Urinary bladder (tissue), 4 donors: ENCODE measurements at places on chromosomes 12 and 14.

DNA sequence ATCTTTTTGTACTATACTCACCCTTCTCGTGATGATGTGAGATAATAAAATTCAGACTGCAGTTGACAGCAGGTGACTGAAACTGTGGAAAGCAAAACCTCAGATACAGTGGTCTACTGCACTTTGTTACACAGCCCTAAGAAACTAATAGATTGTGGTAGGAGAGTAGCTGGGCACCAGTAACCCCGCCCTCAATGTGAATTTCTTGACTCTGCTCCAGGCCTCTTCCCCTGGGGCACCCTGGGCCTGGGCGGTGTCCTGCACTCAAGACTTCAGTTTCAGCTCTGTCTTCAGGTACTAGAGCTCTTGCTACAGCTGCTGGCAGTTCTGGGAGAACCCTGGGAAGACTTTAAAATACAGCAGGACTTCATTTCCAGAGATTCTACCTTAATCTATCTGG is 197.6 kb upstream of the AVPR1A start:
- DNase-seq = no peak

- DNase-seq = no peak
Observed at GRCh38 chr14:36791402-36791801, 129.7 kb downstream of the PAX9 start.

DNA sequence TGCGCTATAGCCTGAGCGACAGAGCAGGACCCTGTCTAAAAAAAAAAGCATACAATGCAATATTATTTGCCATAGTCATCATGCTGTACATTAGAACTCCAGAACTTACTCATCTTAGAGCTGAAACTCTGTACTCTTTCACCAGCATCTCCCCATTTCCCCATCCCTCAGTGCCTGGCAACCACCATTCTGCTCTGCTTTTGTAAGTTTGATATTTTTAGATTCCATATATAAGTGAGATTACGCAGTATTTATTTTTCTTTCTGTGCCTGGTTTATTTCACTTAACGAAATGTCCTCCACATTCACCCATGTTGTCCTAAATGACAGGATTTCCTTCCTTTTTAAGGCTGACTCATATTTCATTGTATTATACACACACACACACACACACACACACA is 121.8 kb downstream of the BBS10 start:
- DNase-seq = no peak

- no peak for DNase-seq
Observed at GRCh38 chr12:98296462-98297079, 218.8 kb upstream of the TMPO start.

DNA sequence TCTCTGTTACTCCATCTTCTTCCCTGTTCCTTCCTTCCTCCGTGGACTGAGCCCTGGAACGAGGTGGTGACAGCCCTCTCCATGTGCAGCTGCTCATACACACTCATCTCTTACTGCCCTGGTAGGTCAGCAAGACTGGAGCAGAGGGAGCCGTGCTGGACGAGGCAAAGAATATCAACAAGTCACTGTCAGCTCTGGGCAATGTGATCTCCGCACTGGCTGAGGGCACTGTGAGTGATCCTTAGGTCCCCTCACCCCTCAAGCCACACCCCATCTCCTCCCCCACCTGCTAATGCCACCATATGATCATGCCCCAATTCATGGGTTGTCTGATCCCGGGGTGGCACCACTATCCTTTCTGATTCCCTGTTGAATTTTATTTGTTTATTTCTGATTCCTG is 19.0 kb downstream of the KIF5A start:
- no peak for DNase-seq

- DNase-seq = no peak
Observed at GRCh38 chr12:100574187-100575074, 947 bp downstream of the GAS2L3 start.

DNA sequence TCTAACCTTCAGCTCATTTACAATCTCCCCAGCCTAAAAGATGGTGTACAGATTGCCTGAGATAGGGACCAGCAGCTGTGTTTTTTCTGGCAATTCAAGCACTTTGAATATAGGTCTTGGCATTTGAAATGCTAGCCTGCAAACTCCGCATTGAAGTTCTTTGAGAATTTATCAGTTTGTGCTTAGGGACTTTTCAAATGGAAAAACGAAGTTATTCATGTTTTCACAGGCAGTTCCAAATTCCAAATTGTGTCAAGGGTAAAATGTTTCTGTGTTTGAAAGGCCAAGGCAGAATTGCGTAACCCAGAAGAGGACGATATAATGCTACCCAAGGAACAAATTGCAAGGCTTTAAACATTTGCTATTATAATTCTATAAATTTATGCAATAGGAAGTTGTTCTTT is 168.9 kb upstream of the RASSF8 start:
- no peak for DNase-seq
